Spinal cord (tissue), 10 donors: ENCODE measurements at places on chromosomes 12 and 14. TPM values are rescaled to one million over a fixed set of nuclear protein-coding genes. Genes with fewer than 3 reads are reported as not detected.

Gene TDG
- 30.4 TPM for polyA plus RNA-seq

Gene RPL6
- 1,354 TPM for polyA plus RNA-seq

Gene KCNK13
- 2.7 TPM for polyA plus RNA-seq

Gene BCL2L14
- 1.0 TPM for polyA plus RNA-seq

Gene NKX2-1
- not detected for polyA plus RNA-seq

Gene NANOG
- 0.19 TPM for polyA plus RNA-seq

Gene PRIM1
- polyA plus RNA-seq: 17.0 TPM

Gene EML5
- polyA plus RNA-seq: 7.1 TPM

GRCh38 chr12:32777691-32778175 lies 22.0 kb upstream of the YARS2 start:
- DNase-seq: no peak

- DNase-seq: no peak
Observed at GRCh38 chr12:106131676-106132075, 7.1 kb downstream of the NUAK1 start.

DNA sequence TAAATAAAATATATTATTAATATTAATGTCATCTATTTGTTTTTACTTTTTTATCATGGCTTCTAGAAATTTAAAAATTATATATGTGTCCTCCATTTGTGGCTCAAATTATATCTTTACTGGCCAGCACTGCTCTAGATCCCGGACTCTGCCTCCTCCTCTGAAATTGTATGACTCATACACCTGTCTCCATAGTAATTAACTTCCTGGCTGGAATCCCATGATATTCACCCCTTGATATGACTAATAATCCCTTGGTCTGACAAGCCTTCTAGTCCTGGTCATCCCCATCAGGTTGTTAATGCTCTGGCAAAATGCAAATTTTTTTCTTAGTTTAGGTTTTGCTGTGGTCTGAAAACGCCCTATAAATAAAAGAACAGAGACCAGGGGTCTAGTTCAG lies 116.2 kb downstream of the BMP4 start:
- DNase-seq: no peak

DNA sequence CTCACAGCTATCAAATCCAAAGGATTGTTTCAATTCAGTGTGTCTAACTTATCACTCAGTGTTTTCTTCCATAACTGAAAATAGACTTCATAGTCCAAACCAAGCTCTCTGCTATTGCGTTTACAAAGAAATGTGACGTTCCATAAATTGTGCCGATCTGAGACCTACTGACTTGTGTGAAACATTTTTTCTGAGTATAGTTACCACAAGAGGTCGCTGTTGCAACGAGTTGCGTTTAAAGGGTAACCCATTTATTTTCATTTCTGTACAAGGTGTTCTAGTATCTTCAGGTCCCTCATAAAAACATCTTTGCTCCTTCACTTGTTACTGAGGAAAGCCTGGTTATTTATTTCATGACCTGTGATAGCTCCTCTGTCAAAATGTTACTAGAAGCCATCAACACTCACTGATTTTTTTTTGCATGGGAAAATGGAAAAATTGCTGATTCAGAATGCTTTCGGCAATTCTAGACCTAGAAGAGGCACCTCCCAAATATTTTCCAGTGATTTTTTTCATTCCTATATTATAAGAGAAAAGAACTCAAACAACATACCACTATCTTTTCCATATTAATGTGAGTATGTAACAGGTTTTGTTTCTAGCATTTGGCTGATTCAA lies 60.9 kb upstream of the OR4E1 start:
- DNase-seq: no peak

DNA sequence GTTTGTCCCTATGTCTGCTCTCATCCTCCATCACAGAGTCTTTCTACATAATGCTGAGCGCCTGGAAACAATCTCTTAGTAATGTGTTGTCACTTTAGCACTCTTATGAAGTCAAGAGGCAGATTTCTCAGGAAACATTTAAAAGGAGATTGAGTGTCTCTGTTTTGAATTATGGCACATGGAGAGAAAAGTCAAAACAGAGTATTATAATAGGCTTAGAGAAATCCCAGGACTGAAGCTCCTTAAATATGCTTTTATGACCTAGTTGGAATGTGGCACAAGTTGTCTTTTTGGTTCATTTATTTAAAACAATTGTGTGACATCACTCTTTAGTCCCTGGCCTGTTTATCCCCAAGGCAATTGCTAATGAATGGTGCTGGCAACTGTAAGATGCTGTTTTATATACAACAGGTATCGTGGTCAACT lies 117.8 kb upstream of the HIF1A start:
- DNase-seq: no peak
